Smooth muscle cell of the umbilical artery (primary cell): ENCODE measurements at places on chromosomes 13 and 19. TPM values are rescaled to one million over a fixed set of nuclear protein-coding genes. Genes with fewer than 3 reads are reported as not detected.

Gene ZNF787
- total RNA-seq, result 21.7 and 29.7 TPM in 2 replicates

Gene DCT
- total RNA-seq, result 0.09 TPM in 1 of 2 replicates, not detected in the other

Gene FUT1
- 0.28 and 0.30 TPM in 2 replicates for total RNA-seq

Gene KCNN4
- 0.30 and 1.0 TPM in 2 replicates for total RNA-seq

Gene CYTH2
- total RNA-seq, result 33.5 and 37.4 TPM in 2 replicates

Gene KLK14
- total RNA-seq, result not detected in 2 replicates

Gene ZNF583
- total RNA-seq, result 6.6 and 7.4 TPM in 2 replicates

Gene NTF4
- 0.30 TPM in 1 of 2 replicates, not detected in the other for total RNA-seq

Gene ESD
- 81.7 and 93.9 TPM in 2 replicates for total RNA-seq
